ENCODE measurements at places on chromosomes 3 and 15.

DNA sequence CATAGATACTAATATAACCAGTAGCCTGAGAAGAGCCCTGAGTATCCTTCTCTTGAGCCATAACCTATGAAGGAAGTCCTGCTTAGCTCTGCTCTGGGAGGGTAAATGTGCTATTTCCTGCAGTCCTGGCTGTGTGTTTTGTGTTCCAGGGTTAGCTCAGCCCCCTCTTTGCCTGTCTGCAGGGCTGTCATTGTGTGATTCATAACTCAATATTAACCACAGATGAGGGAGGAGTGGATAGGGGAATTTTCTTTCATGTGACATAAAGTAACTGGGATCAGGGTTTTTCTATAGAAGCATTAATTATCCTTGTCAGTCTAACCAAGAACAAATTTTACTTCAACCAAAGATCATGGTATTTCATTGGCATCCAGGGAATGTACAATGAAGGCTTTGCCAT, 183.3 kb upstream of the ZBTB20 start:
- no peak for DNase-seq

DNA sequence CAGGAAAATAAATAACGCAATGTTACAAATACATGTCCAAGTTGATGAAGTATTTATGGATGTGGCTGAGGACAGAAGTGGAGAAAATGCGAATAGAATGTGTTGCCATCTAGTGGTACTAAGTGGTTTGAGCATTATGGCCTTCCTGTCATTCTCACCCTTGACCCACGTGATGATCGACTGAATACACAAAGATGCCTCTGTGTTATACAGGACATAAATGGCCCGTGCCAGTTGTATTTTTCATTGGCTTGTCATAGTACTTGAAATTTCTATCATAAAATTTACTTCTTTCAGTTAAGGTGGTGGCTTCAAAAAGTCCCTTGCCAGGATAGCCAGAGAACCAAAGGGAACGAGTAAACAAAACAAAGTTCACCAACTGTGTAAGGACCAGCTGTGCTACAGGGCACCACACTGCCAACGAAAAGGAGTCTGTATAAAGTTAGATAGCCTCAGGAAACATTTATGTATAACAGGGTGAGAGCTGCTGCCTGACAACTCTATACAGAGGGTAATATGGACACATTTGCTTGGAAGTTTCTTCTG, 103.7 kb downstream of the MYH15 start:
- DNase-seq = no peak

DNA sequence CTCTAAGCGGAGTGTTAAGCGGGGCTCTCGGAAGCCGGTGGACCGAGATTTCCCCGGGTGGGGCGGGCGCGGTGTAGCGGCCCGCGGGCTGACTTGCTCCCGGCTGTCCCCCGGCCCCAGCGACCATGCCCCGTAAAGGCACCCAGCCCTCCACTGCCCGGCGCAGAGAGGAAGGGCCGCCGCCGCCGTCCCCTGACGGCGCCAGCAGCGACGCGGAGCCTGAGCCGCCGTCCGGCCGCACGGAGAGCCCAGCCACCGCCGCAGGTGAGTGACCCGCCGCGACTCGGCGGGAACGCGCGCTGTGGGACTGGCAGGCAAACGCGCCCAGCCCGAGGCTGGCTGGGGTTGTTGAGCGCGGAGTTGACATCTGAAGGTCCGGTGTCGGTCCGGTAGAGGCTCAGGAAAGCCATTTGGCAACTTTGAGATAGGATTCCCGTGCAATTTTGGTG, 1.3 kb downstream of the SMC4 start:
- DNase-seq = peak; percentile 34

DNA sequence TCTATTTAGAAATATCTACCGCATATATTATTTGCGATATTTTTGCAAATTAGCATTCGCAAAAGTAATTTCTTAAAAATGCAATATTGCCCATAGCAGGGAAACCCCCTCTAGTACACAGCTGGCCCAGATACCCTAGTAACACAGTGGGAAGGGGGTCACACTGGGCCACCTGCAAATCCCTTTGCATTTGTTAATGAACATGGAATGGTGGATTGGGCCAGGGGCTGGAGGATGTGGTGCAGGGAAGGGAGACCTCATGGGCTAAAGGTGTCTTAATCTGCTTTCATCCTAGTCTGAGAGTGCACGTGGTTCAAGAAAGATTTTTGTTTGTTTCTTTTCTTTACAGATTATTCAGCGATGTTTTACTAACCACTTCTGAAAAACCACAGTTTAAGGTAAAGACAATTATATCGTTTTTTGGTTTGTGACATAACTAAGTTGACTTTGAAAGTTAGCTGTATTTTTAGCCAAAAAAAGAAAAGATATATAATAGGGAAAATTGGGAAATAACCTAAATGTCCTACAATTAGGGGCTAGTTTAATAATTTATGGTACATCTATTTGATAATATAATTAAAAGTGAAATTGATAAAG, 30.0 kb downstream of the PDHB start:
- DNase-seq = no peak

GRCh38 chr15:61038910-61039309, 190.2 kb downstream of the RORA start:
- no peak for DNase-seq

GRCh38 chr3:128683957-128684356, 33.3 kb upstream of the RPN1 start:
- DNase-seq = no peak

DNA sequence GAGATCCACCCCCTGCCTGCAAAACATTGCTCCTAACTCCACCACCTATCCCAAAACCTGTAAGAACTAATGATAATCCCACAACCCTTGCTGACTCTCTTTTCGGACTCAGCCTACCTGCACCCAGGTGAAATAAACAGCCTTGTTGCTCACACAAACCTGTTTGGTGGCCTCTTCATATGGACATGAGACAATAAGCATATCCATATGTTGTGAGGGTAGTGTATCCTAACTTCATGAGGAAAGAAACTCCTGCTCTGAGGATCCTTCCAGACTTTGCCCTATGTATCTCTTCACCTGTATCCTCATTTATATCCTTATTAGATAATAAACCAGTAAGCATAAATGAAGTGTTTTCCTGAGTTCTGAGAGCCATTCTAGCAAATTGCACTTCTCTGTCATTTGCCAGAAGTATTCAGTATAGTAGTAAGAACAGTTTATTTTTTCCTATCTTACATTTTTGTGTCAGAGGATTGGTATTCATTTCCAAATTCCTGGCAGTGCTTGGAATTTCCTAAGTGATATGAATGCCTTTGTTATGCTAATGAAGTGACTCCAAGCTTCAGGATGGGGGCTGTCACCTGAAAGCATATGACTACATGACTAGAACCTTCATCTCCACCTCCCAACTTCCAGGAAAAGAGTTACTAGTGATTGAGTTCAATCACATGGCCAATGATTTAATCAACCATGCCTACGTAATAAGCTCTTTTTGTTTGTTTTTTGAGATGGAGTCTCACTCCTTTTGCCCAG, 30.2 kb downstream of the TTBK2 start:
- DNase-seq = no peak

DNA sequence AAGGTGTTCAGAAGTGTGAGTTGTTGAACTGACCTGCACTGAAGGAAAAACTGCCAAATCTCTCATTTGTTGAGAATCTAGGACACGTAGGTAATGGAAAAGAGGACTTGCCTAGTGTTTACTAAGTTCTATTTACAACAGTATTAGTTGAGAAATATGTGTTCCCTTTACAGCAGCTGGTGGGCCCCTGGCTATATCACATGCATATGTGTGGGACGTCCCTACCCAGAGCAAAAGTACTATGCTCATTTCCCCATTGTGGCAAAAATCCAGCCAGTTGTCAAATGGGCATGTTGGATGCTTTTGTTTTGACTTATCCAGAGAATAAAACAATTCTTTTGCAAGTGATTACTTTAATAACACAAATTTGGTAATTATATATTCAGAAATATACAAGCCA, 113.3 kb upstream of the PTX3 start:
- no peak for DNase-seq

DNA sequence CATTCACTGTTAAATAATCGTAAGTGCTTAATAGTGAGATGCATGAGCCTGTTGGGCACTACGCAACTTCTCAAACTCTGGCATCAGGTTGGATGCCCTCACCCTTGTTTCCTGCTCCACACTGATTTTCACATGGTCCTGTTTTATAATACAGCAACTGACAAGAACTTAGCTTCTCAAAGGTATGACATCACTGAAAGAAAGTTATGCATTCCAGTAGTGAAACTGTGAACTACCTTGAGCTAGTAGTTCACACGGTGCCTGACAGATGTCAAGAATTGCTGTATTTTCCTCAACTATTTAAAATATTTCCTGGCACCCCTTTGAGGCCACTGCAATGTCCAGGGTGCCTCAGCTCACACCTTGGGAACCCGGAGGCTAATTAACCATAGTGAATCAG, 327.5 kb downstream of the RORA start:
- DNase-seq = peak; percentile 8

All from activated CD4-positive, alpha-beta T cell treated with anti-CD3 and anti-CD28 coated beads for 48 hours (primary cell).